Posterior vena cava (tissue), 2 donors: ENCODE measurements at places on chromosomes 3 and 15. TPM values are rescaled to one million over a fixed set of nuclear protein-coding genes. Genes with fewer than 3 reads are reported as not detected.

- no peak for DNase-seq
These were observed 276.6 kb downstream of the UBE2E2 start for GRCh38 chr3:23479615-23480328.

NUTM1 gene
- total RNA-seq: not detected

DAZL gene
- not detected for total RNA-seq

TMEM158 gene
- 16.6 TPM for total RNA-seq

NPAP1 gene
- not detected for total RNA-seq
